ENCODE measurements at places on chromosomes 16 and 17.

GRCh38 chr16:85978291-85978775 lies 79.4 kb downstream of the IRF8 start:
- DNase-seq, result no peak

GRCh38 chr17:42125565-42125964 lies 3.0 kb downstream of the HSPB9 start:
- no peak for DNase-seq

GRCh38 chr17:2175294-2175628 lies 120.4 kb downstream of the HIC1 start:
- no peak for DNase-seq

- no peak for DNase-seq
Observed at GRCh38 chr16:85418978-85419491, 194.1 kb upstream of the GSE1 start.

GRCh38 chr17:42848093-42848492 lies 2.9 kb upstream of the AOC3 start:
- no peak for DNase-seq

DNA sequence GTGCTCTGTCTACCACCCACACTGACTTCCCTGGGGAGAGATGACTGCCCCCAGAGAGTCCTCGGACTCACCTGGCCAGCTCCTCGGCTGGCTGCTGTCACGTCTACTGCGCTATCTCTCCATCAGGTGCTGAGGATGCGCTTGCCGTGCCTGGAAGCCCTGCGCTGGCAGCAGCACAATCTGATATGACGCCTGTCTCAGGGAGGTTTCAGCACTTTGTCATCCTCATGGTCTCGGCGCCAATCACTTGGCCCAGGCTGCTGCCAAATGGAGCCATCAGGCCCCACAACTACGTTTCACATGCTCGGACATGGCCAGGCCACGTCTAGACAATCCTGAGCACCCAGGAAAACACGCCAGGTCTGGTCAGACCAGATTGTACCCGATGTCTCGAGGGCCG lies 46.7 kb downstream of the FOXL1 start:
- DNase-seq, result no peak

All from cortex of kidney (tissue), 1 donor.